Stimulated activated CD8-positive, alpha-beta memory T cell treated with anti-CD3 and anti-CD28 coated beads, Interleukin-15, amount 100 ng/mL, for 1 hour (primary cell): ENCODE measurements at places on chromosomes 2 and 18.

- DNase-seq = no peak
These were observed 218.4 kb upstream of the REV1 start for GRCh38 chr2:99708231-99708630.

GRCh38 chr2:180559038-180559437 is 421.4 kb upstream of the UBE2E3 start:
- DNase-seq = no peak

- no peak for DNase-seq
These were observed 17.5 kb upstream of the MGAT4A start for GRCh38 chr2:98748292-98749065.

DNA sequence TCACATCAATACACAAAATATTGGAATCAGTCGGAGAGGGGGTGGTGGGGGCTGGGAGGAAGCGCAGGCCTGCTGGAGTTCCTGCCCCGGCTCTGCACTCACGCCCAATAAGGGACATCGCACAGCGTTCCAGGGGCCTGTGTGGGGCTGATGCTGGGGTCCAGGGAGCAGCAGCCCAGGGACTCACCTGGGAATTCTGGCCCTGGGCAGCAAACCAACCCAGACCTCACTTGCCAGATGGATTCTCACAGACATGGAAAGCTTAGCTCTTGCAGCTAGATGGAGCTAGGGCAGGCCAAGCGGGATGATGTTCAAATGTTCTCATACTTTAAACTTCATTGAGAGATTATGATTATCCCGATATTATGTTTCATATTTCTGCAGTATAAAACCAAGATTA is 266.6 kb upstream of the TANK start:
- no peak for DNase-seq

- DNase-seq = no peak
These were observed 102.3 kb upstream of the ZNF521 start for GRCh38 chr18:25454270-25454659.

DNA sequence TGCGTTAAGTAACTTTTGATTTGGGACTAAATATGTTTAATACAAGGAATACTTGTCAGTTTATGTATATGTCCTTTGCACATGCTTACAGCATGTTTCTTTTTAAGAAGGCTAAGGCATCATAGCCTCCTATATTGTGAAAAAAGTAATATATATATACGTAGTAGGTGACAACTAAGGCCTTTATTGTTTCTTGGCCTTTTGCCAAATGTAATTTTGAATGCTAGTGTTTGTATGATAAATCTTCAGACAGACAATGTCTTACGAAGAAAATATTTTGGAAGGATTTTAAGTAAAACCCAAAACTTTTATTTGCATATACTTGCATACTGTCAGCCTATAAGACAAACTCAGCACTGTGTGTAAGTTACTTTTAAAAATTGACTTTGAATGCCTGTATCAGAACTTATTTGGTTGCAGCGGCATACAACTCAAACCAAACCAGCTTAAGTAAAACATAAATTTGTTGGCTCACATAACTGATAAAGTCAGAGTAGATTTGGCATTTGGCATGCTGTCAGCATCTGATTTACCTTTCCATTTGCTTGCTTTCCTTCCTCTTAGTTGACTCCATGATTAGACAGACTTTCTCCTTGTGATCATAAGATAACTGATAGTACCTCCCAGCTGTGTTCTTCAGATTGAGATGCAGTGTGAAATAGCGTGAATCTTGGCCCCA is 24.4 kb downstream of the UBE2E3 start:
- DNase-seq = no peak

DNA sequence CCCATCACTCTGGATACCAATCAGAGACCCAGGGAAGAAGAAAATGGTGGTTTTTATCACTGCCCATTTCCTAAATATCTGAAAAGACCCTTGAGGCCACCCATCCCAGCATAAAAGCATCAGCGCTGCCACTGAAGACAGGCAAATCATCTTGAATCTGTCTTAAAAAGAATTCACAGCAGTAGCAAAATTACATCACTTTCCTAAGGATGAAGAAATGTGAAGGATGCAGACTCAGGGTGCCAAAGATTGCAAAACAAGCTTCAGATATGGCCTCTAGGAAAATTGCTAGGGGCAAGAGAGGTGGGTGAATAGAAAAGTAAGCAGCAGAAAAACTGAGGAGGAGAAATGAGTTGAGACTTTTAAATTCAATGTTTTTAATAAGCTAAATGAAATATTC is 70.0 kb downstream of the SLC25A12 start:
- DNase-seq = no peak

DNA sequence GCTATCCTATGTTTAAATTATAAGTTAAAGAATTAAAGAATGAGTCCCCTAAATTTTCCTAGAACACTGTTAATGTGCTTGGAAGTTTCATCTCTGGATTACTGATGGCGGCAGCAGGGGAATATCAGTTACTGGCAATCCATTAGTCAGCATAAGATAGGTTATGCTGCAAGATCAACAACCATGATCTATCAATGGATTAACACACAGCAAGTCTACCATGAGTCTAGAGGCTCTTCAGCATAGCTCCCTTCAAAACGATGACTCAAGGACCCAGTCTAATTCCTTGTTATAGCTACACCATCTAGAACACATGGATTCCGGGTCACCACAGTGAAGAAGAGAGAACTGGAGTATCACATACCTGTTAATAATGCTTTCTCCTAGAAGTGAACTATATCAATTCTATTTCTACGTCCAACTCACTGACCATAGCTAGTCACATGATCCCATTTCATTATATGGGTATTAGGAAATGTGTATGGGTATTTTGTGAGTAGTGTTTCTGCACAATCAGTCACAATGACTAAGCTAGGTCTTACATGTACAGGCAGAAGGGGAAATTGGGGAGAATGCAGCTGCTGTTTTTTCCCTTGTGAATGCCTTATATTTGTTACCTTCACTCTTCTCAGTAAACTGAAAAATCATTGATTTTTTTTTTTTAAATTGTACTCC is 108.3 kb upstream of the MAPRE2 start:
- DNase-seq = no peak

DNA sequence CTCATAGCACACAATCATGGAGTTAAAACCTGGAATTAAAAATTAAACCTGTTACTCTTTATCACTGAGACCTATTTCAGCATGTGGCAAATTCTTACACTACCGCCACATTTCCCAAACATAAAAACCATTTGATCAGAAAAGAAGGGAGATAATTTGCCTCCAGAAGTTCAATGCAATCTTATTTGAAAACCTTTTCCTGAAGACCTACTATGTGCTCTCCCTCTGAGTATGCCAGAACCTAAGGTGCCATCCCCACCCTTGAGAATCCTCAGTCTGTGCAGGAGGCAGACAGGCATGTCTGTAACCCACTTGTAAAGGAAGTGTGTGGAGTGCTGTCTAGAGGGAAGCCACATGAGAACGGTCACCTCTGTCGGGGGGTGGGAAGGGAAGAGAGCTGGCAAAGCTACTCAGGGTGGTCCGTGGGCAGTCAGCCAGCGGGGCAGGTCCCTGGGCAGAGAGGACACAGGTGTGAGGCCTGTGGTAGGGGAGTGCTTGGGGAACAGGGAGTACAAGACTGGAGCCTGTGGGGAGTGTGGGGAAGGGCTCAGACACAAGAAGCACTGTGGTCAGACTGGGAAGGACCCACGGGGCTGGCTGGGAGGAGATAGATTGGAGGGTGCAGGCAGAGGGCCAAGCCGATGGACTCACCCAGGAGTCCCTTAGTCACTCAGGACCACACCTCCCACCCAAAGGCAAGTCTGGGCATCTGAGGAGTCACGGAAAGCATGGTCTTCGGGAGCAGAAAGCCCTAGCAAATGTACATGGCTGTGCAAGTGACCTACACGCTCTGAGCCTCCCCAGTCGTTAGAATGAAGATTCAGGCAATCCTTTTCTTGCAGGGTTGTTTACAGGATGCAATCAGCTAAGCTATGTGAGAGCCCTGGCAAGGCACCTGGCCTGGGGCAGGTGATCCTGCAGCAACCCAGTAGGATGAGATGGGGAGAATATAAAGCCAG is 22.8 kb downstream of the CRACDL start:
- no peak for DNase-seq

DNA sequence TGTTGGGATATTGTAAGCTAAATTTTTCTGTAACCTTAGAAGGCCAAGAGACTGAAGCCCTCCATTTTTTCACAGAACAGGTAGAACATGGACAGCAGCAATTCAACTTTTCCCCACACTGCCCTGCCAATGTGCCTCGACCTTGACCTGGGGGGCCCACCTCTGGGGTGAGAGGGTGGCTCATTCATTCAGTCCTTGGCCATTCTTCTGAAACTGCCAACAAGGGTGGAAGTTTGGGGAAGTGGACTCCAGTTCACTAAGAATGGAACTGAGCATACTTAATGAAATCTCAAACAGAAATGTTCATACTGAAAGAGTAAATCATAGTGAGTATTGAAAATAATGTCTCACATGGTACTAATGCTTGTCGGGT is 1.1 kb downstream of the EEF1B2 start:
- DNase-seq = no peak

DNA sequence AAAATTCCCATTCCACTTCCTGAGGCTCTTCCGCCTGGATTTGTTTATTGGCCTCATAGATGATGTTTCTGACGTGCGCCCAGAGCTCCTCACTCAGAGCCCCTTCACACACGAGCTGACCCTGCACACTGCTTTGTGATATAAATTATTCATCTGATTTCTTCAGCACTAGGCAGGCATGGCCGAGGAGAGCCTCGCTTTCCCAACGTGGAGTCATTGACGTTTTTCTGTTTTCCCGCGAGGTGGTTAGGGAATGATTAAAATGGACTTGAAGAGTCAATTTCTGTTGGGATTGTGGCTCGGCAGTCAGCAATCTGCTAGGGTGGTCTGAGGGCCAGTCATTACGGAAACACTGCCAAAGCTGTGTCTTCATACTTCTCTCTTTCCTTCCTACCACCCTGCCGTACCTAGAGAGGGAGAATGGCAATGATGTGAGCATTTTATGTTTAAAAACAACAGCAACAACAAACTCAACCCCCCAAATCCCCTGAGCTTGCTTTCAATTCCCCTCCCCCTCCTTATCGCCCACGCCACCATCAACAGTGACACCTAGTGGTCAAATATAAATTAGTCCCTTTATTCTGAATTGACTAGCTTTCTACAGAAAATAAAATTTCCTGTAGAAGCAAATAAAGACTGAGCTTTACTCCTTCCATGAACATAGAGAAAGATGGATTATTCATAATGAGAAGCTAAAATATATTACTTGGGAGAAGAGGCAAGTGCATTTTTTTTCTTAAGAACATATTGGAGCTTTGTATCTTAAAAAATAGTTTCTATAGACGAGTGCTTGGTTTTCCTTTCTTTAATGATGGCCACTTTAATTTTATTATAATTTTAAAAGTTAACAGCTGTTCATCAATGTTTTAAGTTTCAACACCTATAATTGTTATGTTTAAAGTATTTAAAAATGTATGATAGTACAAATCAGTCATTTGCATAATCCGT is 285.1 kb downstream of the MTX2 start:
- DNase-seq = no peak

DNA sequence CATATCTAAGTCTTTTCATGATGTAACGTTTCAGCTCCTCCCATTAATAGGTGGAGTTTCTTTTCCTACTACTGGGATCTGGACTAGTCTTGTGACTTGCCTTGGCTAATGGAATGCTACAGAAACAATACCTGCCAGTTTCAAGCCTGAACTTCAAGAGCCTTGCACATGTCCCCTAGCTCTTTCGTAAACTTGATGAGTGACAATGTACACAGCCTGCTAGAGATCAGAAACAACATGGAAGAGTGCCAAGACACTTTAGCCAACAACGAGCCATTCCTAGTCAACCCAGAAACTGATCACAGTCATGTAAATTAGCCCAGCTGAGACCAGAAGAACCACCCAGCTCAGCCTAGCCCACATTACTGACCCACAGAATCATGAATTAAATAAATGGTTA is 24.8 kb upstream of the STK39 start:
- no peak for DNase-seq

GRCh38 chr2:195343942-195344530 is 313.0 kb upstream of the SLC39A10 start:
- no peak for DNase-seq

DNA sequence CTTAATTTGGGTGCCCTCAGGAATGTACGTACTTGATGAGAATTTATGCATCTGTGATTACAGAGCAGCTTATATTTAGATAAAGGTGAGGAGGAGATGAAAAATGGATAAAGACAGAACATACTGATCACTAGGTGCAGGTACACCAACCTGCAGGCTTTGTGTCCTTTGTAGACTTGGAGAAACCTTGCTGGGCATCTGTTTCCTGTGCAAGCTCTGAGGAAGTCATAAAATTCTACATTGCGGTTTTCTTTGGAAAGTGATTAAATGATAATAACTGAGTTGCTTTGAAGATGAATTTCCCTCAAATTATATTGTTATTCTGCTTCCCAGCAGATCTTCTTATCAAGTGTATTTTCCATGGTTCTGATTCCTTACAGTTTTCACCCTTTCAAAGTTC is 7.7 kb downstream of the RAB27B start:
- DNase-seq = no peak

GRCh38 chr2:136178941-136179601 is 61.1 kb upstream of the CXCR4 start:
- no peak for DNase-seq

DNA sequence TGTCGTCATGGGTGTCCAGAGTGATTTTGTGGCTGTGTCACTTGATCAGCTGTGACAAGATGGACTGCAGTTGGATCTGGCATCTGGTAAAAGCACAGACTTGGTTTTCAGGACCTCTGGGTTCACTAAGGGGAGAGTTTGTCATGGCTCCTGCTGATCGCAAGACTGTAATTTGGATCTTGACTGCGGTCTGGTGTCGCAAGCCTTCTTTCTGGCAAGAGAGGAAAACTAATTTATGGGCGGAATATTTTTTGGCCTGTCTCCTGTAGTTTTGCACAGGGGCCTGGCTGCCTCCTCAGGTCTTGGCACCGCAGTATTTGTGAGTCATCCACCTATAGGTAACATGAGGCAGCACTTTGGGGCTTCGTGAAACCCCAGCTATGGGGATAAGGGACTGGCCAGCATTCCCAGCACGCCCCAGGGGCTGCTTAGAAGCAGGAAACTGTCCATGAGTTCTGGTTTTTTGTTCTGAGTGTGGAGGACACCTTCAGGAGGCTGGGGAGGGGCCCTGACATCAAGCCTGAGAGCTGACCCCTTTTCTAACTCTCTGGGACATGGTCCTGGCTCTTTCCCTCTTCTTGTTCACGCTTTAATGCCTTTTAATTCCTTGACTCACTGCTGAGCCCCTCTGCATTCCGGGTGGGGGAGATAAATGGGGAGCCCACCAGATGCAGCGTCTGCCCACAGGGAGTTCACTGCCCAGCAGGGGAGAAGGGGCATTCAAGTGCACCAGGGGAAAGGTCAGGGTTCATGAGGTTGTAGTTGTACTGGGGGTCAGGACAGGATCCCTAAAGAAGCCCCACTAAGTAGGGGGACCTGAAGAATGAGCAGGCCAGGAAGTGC is 12.2 kb downstream of the SH3BP4 start:
- DNase-seq = no peak

GRCh38 chr2:40721595-40721994 is 269.7 kb upstream of the SLC8A1 start:
- no peak for DNase-seq

- DNase-seq = no peak
These were observed 81.4 kb upstream of the VRK2 start for GRCh38 chr2:57965219-57965618.
